NCI-H1436 treated with DMSO at 0.1 percent for 48 hours (cell line): ENCODE measurements at places on chromosomes 5 and 9.

GRCh38 chr9:112917047-112917986 is 26.6 kb upstream of the SLC46A2 start:
- DNase-seq, result no peak

- DNase-seq, result no peak
Observed at GRCh38 chr5:80141147-80141671, 106.1 kb downstream of the THBS4 start.

GRCh38 chr5:14235872-14236271 is 92.7 kb downstream of the TRIO start:
- DNase-seq, result no peak

- no peak for DNase-seq
Observed at GRCh38 chr9:69898714-69899209, 78.1 kb downstream of the CFAP95 start.

DNA sequence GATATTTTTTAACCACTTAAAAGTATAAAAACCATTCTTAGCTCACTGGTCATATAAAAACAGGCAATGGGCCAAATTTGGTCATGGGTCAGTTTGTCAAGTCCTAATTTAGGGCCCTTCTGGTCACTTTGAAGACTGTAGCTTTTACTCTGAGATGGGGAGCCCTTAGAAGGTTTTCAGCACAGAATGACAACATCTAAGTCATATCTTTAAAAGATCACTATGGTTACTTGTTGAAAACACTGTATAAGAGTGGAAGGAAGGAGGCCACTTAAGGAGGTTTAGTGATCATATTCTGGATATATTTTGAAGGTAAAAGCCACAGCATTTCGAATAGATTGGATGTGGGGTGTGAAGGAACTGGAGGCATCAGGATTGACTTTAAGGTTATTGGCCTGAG is 76.7 kb downstream of the STRBP start:
- no peak for DNase-seq

GRCh38 chr9:81466981-81467380 is 222.4 kb downstream of the TLE1 start:
- DNase-seq, result no peak

DNA sequence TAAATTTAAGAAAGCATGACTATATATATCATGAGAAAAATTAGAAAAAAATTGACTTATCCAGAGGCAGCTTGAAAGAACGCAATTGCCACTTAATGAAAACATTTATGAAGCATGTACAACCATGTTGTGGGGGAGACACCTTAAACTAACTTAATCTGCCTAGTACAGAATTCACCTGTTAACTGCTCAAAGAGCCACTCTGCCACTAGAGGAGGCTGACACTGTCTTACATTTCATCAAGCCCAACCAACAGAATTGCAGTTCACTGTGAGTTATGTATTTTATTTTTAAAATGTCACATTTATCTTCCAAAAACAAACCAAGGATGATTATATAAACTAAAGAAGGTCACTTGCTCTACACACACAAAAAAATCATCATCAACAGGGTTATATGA is 252.9 kb downstream of the MLLT3 start:
- DNase-seq, result no peak

DNA sequence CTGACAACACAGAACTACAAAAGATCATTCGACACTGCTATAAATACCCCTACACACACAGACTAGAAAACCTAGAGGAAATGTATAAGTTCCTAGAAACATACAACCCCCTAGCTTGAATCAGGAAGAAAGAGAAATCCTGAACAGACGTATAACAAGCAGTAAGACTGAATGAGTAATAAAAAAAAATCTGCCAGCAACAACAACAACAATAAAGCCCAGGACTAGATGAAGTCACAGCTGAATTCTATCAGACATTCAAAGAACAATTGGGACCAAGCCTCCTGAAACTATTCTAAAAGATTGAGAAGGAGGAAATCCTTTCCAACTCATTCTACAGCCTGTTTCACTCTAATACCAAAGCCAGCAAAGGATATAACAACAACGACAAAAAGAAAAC is 68.2 kb upstream of the SLIT3 start:
- no peak for DNase-seq

DNA sequence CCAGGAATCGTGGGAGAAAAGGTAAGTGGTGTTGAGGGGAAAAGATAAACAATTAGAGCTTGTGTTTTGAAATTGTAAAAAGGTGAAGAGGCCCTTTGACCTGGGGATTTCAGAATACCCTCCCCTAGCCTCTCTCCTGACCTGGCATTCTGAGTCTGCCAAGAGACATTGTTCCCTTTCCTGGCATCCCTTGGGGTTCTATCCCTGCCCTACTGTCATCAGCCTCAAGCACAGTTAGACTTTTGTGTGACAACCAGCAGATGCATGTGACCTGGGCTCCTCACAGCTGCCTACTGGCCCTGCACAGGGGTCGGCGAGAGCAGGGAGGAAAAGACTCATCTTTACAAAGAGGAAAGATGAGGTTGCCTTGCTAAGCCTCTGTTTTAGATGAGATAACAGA is 72.2 kb upstream of the ORM1 start:
- no peak for DNase-seq

- no peak for DNase-seq
Observed at GRCh38 chr5:87081511-87082372, 185.9 kb upstream of the RASA1 start.

DNA sequence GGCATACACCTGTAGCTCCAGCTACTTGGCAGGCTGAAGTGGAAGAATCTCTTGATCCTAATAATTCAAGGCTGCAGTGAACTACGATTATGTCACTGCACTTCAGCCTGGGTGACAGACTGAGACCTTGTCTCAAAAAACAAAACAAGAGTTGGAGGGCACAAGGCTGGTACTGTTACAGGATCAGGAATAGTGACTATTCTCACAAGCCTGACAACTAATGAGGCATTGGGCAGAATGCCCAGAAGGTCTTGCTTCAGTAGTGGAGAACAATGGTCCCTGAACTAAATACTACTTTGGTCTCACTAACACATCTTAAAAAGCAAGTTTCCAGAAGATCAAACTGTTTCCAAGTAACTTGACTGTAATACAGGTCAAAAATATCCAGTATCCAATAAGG is 182.9 kb upstream of the RFX3 start:
- DNase-seq, result no peak

DNA sequence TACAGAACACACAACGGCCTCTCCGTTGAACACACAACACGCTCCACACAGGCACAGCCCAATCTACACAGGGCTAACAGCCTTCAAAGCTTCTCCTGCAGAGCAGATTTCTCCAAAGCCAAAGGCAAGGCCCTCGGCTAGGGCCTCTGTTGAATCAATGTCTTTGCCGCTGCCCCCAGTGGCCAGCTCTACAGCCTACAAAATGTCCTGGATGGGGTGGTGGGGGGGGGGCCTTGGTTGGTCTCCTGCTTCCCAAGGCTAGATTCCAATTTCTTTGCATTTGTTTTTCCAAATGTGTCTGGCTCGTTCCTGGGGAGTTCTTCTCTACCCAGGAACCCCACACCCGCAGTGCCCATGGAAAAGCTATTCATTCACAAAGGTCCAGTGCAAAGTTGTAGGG is 167.2 kb downstream of the PAX5 start:
- DNase-seq, result no peak
